NCI-H187 (cell line): ENCODE measurements at places on chromosomes 5 and 9.

DNA sequence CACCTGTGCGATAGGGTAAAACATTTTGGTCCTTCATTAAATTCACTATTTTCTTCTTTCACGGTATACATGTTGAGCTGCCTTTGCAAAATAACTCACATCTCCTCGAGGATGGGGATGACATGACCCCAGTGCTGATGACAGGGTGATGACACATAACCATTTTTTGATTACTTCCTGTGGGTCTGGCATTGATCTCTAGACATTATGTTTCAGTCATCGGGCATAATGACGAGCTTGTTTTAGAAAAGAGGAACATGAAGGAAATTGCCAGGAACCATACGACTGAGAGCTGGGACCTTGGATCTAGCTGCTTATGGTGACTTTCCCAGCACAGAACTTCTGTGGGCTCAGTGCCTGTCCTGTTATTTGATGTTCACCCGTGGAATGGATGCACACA lies 25.2 kb downstream of the COL5A1 start:
- DNase-seq, result no peak

DNA sequence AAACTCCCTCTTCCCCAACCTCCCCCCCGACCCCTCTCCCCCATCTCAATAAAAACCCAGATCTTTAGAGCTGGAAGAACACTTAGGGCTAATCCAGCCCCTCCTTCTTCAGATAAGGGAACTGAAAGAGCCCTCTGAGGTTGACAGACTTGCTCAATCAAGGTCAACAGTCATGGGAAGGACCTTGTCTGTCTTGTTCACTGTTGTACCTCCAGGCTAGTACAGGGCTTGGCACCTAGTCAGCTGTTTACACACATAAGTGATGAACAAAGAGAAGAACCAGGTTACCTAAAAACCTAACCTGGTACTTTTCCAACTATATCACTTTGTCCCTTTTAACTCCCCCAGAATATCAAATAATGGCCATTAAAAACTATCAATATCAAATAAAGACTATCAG lies 2.4 kb downstream of the TTC39B start:
- no peak for DNase-seq

- DNase-seq, result no peak
Observed at GRCh38 chr5:133698646-133699526, 86.5 kb upstream of the FSTL4 start.

GRCh38 chr5:179768326-179769085 lies 25.3 kb upstream of the LTC4S start:
- DNase-seq, result no peak

GRCh38 chr5:125813221-125813974 lies 609.8 kb upstream of the GRAMD2B start:
- no peak for DNase-seq

DNA sequence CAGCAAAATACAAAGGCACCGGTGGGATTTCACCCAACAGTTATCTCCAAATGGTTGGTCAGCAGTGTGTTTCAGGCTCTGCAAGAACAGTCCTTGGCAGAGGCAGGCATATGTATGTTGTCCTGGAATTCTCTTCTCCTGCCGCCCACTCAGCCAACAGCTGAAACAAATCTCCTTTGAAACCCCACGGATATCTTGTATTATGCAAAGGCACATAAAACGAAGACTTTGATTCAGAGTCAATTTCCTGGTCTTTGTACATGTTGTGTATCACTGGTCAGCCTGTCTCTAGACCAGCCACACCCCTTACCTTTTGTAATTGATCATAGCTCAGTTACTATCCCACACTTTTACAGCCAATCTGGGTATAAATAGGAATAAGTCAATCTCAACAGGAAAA lies 29.2 kb downstream of the FREM1 start:
- DNase-seq, result no peak

DNA sequence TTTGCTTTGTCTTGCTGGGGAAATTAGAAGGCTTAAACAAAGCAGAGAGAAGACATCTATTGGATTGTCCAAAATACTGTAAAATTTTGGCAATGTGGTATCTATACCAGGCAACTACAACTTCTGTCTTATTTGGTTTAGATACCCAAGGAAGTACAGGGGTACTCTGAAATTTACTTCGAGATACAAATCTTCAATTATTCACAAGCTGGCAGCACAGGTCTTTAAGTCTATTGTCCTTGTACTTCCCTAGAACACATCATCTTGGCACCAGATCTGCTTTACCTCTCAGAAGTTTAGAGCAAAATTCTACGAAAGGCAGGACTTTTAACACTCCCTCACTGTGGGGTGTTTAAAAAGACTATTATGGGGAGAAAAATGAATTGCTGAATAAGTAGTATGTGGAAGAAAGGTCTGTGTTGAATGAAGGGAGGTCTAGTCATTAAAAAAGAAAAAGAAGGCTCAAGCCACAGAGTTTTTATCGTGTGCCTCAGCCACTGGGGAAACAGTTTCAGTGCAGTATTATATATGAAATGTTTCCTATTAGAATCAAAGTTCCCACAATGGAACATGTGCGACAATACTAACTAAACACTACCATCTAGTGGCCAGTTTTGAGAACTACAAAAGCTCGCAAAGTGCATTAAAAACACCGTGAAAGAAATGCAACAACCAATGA lies 93.7 kb downstream of the PDE4D start:
- no peak for DNase-seq

GRCh38 chr9:133151041-133151440 lies 12.7 kb downstream of the GBGT1 start:
- no peak for DNase-seq

- no peak for DNase-seq
Observed at GRCh38 chr5:96637196-96637595, 25.0 kb upstream of the CAST start.

GRCh38 chr5:151647320-151647861 lies 39.3 kb downstream of the SPARC start:
- DNase-seq, result no peak

GRCh38 chr9:112048924-112049691 lies 126.0 kb downstream of the SUSD1 start:
- no peak for DNase-seq

DNA sequence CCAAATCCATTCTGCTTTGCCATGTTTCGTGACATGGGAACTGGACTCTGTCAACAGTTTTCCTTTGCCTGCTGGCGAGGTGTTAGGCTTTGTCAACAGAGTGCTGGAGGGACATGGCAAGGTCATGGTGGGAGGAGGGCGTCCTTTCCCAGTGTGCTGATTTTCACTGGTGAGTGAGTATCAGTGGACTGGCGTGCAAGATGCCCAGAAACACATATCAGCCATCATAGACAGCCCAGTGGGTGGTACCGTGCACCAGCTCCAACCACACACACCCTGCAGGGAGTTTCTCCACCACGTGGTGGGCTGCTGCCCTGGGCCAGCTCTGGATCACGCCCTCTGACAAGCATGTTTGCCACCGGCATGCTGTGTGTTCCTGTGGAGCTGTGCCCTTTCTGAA lies 50.0 kb upstream of the ABL1 start:
- DNase-seq, result no peak

DNA sequence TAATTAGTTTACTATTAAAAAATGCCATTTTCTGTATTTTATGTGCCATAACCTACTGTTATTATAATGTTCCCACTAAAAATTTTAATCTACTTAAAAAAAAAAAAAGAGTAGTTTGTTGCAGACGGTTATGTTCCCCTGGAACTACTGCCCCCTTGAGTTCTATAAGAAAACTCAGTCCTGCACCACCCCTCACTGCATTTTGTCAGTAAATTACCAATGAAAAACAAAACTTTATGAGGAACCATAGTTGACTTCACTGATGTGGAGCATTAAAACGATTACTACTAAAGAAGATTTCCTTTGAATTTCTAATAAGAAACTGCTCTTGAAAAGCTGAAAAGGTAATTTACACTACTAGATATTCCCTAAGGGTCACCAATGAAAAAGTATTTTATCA lies 288.7 kb downstream of the FBXL17 start:
- DNase-seq, result no peak

DNA sequence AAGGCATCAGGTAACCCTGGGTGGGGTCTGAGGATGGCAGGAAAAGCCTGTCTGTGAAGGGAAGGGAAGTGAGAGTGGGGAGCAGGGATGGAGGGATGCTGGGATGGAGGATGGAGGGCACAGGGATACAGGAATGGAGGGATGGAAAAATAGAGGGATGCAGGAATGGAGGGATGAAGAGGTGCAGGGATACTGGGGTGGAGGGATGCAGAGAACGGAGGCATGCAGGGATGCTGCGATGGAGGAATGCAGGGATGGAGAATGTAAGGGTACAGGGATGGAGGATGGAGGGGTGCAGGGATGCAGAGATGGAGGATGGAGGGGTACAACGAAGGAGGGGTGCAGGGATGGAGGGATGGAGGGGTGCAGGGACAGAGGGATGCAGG lies 9.1 kb downstream of the PTGES2 start:
- DNase-seq, result no peak

DNA sequence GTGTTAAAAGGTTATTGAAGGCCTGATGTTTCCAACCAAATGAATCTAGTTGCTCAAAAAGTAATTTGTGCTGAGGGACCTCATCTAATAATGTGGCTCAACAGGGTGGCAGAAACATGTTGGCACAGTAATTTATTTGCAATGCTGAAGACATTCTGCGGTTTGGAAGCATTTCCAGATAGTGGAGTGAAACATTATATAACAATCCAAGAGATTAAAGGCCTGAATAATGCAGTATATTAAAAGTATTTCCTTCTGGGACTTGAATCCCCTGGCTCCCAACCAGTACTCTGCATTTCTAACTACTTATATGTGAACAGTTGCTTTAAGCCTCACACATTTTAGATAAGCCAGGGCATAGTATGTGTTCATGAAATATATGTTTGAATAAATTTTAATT lies 25.9 kb upstream of the ALDH1A1 start:
- no peak for DNase-seq

GRCh38 chr5:81425569-81425968 lies 31.6 kb upstream of the ACOT12 start:
- no peak for DNase-seq

- no peak for DNase-seq
Observed at GRCh38 chr5:1540831-1541701, 17.3 kb upstream of the LPCAT1 start.

DNA sequence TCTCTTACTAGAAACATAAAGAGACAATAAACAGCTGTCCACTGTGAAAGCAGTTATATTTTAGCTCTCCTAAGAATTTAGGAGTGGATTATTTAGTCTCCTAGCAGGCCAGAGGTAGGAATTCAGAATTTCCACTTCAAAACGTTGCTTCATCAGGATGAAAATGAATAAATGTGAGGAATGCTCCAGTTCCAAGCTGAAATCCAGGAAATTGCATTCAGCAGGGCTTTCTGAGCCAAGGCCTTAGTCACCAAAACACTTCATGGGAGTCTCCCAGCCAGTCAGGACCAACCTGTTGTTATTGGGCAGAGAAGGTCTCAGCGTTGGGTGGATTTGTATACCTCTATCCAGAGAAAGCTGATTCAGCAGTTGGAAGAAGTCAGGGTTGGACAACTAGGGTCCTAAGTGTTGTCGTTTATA lies 1040.3 kb downstream of the TLE1 start:
- DNase-seq, result no peak

- DNase-seq, result no peak
Observed at GRCh38 chr5:124289641-124290311, 456.7 kb downstream of the ZNF608 start.

- DNase-seq, result no peak
Observed at GRCh38 chr9:128276574-128277270, 646 bp downstream of the SWI5 start.

- no peak for DNase-seq
Observed at GRCh38 chr5:133851521-133851920, 116.9 kb downstream of the C5orf15 start.

- DNase-seq, result no peak
Observed at GRCh38 chr9:82488313-82489200, 500.0 kb downstream of the SPATA31D1 start.

DNA sequence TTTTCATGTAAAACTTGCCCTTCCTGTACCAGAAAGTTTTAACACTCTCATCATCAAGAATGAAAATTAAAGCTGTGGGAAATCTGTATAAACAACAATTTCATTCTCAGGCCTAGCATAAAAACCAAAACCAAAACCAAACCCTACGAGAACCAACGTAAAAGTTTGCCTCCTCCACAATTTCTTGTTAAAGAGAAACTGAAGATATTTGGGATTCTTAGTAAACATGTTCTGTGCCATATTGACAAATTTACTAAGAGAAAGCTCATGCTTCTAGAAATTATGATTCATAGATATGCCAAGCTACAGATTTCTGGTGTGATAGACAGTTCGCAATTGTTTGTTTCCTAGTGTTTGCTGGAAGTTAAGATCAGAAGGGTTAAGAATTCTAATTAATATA lies 801.0 kb upstream of the NUDT12 start:
- DNase-seq, result no peak

- DNase-seq, result no peak
Observed at GRCh38 chr5:179125789-179126505, 65.8 kb downstream of the ZNF354C start.
